ENCODE measurements at places on chromosomes 16 and 17.

DNA sequence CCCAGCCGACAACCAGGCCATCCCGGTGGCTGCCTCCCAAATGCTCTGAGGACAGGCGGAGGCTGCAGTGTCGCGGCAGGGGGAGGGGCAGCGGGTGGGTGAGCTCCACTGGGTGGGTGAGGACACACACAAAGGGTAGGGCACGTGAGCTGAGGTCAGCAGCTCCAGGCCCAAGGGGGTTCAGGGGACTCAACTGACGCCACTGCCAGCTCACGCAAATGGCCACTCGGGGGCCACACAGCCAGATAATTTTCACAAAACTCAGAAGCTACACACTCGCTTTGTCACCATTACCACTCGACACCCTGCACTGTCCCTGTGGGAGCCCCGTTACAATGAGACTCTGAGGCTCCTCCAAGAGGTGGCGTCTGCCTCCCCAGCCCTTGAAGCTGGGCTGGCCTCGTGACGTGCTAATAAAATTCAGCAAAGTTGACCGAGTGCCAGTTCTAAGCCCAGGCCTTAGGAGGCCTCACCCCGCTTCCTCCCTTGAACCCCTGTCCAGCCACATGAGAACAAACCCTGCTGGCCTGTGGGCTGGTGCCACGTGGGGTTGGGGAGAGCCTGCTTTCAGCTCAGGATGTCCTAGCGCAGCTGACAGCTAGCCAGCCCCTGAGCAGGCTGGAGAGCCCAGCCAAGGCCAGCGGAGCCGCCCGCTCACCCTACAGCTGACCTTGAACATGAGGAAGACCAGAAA lies 56.9 kb downstream of the RMI2 start:
- no peak for ATAC-seq

DNA sequence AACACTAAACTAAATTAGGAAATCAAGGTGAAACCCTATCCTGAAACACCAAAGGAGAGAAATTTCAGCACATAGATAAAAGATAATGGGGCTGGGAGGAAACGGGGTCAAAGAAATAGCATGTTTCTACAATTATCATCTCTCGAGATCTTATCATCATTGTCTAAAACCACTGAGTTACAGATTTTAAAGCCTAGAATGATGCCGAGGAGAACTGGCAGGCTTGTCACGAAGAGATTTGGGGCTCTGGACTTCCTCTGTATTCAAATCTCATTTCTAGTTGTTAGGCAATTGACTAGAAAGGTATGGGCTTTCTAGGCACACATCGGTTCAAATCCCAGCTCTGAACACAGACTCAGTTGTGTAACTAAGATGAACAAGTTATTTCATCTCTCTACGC lies 9.3 kb downstream of the PDZD9 start:
- no peak for ATAC-seq

DNA sequence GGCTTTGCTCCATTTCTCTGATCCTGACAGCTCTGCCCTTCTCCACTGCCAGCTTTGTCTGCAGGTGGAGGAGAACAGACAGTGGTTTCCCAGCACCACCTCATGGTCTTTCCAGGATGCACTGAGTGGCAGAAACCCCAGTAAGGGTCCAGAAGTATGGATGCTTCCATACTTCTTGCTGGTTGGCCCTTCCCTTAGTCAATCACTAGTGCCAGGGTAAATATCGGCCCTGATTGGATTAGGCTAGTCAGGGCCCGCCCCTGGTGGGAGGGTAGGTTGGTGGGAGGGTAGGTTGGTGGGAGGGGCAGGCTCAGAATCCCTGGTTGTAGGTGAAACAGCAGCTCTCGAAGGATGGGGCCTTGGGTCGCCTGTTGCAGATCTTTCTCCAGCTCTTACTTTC lies 10.2 kb downstream of the RNF213 start:
- ATAC-seq, result peak; percentile 66

GRCh38 chr16:4097826-4098240 lies 18.4 kb downstream of the ADCY9 start:
- no peak for ATAC-seq

DNA sequence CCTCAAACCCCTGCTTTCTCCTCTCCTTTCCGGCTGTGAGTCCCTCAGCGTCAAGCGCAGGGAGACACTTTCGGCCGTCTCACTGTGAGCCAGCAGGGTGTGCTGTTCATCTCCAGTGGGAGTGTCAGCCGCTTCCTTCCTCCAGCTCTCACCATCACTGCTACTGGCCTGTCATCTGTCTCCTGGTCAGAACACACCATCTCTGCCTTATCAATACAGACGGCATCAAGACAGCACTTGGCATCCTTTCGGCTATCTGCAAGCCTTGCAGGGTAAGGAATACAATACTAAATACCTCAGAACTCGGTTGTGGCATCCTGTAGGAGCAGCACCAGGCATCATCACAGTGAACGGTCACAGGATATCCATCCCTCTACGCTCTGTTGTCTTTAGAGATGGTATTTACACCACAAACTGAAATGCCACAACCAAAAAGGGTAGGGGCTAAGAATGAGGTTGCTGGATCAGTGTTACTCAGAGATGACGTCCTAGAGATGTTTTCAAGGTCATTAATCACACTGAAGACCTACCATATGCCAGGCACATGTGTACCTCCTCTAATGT lies 20.7 kb upstream of the CMTM4 start:
- ATAC-seq, result peak; percentile 34

GRCh38 chr16:27826081-27826892 lies 237.2 kb downstream of the GSG1L start:
- no peak for ATAC-seq

- ATAC-seq, result no peak
Measured at GRCh38 chr16:54805648-54806047, 125.0 kb upstream of the IRX5 start.

DNA sequence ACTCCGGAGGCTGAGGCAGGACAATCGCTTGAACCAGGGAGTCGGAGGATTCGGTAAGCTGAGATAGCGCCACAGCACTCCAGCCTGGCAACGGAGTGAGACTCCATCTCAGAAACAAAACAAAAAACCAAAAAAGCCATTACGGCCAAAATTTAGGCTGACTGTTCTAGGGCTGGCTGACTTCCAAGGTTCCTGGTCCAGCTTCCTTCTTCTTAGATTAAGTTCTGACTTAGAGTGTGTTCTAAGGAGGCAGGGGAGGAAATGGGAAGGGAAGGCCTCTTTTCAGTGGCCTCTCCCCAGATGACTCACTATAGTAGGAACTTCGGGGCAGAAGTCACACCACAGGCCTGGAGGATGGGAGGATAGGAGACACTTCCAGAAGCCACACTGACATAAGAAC lies 27.7 kb upstream of the CLEC18B start:
- peak; percentile 82 for ATAC-seq

DNA sequence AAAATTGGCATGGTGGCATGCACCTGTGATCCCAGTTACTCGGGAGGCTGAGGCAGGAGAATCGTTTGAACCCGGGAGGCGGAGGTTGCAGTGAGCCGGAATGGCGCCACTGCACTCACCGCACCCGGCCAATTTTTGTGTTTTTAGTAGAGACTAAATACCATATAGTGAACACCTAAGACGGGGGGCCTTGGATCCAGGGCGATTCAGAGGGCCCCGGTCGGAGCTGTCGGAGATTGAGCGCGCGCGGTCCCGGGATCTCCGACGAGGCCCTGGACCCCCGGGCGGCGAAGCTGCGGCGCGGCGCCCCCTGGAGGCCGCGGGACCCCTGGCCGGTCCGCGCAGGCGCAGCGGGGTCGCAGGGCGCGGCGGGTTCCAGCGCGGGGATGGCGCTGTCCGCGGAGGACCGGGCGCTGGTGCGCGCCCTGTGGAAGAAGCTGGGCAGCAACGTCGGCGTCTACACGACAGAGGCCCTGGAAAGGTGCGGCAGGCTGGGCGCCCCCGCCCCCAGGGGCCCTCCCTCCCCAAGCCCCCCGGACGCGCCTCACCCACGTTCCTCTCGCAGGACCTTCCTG lies at the start of gene HBQ1:
HBQ1 (plus strand) TSS at position 359 of the 575 bp plus-strand sequence; CDS start at position 387, 28 bp downstream.
- ATAC-seq, result no peak

- ATAC-seq, result no peak
Measured at GRCh38 chr17:48153691-48154358, 46.3 kb downstream of the SNX11 start.

- ATAC-seq, result no peak
Measured at GRCh38 chr17:54353789-54354525, 531.2 kb downstream of the KIF2B start.

DNA sequence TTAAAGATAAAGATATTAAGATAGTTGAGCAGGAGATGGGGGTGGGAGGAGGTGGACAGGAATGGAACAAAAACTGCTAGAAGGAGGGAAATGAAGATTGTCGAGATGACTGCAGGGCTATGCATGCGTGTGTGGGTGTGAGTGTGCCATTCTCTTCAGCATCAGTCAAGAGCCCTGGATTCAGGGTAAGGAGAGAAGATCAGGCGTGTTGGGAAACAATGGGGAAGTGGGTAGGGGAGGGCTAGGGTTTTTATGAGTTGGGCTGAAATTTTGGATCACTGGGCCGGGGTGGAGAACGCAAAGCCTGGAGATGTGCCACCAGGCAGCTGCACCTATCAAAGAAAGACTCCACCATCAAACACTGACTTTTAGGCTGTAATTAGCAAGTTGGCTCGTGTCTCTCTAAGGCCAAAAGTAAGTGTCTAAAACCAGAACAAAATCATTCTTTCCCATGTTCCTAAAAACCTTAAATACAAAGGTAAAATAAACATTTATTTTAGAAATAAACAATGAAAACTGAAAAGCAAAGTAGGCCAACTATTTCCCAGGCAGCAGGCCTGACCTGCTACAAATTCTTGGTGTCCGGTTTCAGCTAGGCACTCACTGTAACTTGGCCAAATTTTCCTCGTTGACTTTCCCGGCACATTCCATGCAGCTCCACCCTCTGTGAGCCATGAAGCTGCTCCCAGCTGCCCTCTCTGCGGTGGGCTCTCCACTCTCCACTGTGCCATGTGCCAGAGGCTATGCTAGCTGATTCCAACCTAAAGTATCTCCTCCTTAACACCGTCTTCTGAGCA lies 4.2 kb downstream of the CDRT4 start:
- peak; percentile 26 for ATAC-seq

DNA sequence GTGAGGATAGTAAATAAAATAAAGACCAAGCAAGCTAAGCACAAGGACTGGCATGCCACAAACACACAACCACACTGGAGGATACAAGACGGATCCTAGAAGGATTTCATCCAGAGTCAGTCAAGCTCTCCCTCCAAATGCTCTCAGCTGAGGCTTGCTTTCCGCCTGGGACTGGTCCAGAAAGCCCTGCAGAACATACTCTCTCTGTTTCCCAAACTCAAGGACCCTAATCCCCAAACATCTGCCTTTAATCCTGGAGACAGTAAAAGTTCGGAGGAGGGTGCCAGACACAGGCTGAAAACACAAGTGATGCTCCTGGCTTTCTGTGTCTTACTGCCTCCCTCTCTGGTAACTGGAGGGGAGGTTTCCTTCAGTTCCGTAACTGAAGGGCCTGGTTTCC lies 5.3 kb upstream of the HSD11B2 start:
- ATAC-seq, result no peak

- peak; percentile 1 for ATAC-seq
Measured at GRCh38 chr16:23557779-23558702, 514 bp downstream of the UBFD1 start.

- no peak for ATAC-seq
Measured at GRCh38 chr17:47251421-47251940, 2.1 kb upstream of the ITGB3 start.

DNA sequence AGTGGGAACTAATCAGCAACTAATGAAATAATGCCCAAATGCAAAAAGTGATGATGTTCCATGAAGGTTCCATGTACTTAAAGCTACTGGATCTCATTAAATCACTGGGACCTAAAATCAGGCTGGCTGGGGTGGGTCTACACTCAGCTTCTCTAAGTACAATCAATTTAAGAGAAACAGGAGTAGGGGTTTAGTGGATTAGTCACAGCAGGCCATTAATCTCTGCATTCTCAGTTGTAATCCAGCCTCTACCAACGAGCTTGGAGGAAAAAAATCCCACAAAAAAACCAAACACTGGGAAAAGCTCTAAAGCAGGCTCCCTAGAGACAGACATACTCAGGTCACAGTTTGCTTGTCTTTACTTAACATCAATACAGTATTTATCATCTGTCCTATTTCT lies 15.0 kb downstream of the CA10 start:
- no peak for ATAC-seq

DNA sequence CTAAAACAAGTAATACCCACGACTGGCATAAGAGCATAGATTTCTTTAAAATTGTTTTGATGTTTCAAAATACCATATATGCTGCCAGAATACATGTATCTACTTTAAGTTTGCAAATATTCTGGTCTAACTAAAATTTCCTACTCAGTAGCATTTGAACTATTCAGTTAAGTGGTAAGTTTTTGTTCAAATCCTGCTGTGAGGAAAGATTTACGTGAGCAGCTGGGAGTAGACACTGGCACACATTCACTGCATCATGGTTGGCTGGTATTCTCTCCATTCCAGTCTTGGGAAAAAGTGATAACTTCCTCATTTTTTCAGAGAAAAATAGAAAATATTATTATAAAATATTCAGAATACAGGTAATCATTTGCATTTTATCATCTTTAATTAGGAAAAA lies 133.6 kb downstream of the SKAP1 start:
- no peak for ATAC-seq

GRCh38 chr16:11108466-11108805 lies 147.6 kb downstream of the SOCS1 start:
- ATAC-seq, result no peak

GRCh38 chr17:74975943-74976342 lies 3.4 kb upstream of the HID1 start:
- no peak for ATAC-seq

DNA sequence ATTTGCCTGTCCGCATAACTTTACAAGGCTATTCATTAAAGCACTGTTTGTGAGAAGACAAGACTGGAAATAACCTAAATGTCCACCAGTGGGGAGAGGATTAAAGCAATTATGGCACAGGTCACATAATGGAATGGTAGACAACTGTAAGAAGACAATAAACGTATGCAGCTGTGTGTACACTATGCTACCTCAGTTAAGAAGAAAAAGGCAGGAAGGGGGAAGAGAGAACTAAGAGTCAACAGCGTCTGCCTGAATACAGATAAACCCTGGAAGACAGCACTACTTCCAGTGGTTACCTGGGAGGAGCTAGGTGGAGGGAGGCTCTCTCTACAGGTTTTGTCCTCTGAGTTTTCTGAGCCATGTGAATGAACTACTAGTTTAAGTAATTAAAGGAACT lies 15.3 kb downstream of the CREBBP start:
- no peak for ATAC-seq

- ATAC-seq, result no peak
Measured at GRCh38 chr17:73283841-73284282, 22.2 kb upstream of the CPSF4L start.

- ATAC-seq, result peak; percentile 61
Measured at GRCh38 chr16:67260426-67261063, 11.8 kb downstream of the SLC9A5 start.

DNA sequence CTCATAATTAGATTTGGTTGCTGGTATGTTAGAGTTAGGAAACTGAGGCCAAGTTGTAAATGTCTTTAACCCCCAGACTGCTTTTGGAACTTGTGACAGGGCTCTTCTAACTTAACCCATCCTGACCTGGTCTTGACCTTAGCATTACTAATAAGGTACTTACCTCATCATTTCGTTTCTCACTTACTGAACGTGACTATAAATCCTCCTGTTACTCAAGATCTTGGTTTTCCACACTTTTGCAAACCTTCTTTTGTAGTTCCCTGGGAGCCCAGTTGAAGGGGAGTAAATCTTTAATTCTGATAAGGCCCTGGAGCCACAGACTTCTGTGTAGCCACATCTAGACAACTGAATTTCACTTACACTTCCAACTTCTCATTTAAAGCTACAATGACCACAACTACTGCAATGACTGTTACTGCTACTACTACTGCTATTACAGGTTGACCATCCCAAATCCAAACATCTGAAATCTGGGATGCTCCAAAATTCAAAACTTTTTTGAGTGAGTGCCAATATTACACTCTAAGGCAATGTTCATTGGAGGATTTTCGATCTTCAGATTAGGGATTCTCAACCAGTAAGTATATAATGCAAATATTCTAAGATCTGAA lies 248.8 kb upstream of the TBX2 start:
- no peak for ATAC-seq

All from esophagus mucosa (tissue), 1 donor.